ENCODE measurements at places on chromosomes 3 and 15. TPM values are rescaled to one million over a fixed set of nuclear protein-coding genes. Genes with fewer than 3 reads are reported as not detected.

CLDN16 gene
- 0.20 TPM for total RNA-seq

- no peak for DNase-seq
Measured at GRCh38 chr3:119013951-119014350, 20.7 kb downstream of the IGSF11 start.

- DNase-seq, result no peak
Measured at GRCh38 chr15:70414626-70415025, 316.9 kb upstream of the TLE3 start.

- no peak for DNase-seq
Measured at GRCh38 chr3:19901337-19901736, 32.7 kb downstream of the EFHB start.

DNA sequence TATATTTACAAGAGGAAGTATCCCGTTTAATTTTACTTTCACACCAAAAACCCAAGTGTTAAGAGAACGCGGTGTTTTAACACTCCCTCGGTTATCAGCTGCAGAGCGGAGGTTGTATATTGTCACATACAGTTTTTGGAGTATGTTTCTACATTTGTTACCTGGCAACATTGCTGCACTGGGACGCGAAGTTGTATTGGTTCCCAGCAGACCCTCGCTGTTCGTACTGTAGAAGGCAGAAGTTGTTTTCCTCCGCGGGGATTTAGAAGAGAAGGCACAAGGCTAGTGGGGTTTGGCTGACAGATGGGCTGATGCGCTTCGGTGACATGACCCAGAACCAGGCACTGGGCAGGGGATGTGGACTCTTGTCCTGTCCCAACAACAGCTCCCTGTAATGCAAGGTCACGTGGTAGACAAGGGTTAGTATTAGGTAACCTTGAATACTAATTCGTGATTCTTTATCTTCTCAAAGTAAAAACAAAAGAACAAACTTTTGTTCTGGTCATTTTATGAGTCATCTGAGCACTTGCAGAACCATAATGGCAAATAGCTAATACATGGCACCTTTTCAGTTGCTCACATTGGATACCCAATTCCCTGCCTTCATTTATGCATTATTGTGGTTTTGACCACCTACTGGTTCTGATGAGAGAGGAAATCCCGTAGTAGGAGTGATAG, 230.4 kb upstream of the BHLHE40 start:
- no peak for DNase-seq

CCDC174 gene
- total RNA-seq, result 14.7 TPM

- DNase-seq, result no peak
Measured at GRCh38 chr15:48678851-48679250, 33.3 kb upstream of the FBN1 start.

- no peak for DNase-seq
Measured at GRCh38 chr15:83848315-83849050, 194.6 kb downstream of the ADAMTSL3 start.

DNA sequence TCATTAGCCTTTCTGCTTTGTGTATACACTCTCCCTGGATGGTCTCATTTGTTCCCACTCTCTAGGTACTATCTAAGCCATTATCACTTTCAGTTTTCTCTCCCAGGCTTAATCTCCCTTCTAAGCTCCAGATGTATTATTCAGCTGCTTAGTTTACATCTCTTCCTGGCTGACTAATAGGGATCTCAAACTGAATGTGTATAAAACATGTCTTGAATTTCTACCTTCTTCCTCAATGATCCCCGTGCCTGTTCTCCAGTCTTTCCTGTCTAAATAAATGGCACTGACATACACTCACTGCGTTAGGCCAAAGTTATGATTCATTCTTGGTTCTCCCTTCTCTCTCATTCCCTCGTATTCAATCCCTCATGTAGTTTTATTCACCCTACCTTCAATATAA, 127.3 kb downstream of the NR2F2 start:
- DNase-seq, result no peak

- DNase-seq, result no peak
Measured at GRCh38 chr3:192244591-192244990, 482.8 kb downstream of the FGF12 start.

DNA sequence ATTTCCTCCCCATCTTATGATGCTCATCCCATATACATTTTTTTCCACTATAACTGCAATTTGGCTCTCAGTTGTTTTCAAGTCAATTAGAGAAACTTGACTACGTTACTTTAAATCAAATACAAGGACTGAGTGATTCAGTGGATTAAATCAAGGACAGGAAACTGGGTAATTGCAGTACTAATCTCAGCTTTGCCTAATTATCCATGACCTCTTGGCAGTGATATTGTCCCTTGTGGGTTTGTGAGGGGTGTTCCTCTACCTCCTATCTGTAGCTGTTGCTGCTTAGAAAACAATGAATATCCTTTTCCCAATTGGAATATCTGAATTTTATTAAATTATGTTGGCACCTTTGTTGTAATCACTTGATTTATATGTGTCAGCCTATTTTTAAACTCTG, 79.4 kb downstream of the ZPLD1 start:
- DNase-seq, result no peak

CLDN18 gene
- not detected for total RNA-seq

GRCh38 chr15:80558631-80559319, 136.3 kb upstream of the ABHD17C start:
- DNase-seq, result no peak

DNA sequence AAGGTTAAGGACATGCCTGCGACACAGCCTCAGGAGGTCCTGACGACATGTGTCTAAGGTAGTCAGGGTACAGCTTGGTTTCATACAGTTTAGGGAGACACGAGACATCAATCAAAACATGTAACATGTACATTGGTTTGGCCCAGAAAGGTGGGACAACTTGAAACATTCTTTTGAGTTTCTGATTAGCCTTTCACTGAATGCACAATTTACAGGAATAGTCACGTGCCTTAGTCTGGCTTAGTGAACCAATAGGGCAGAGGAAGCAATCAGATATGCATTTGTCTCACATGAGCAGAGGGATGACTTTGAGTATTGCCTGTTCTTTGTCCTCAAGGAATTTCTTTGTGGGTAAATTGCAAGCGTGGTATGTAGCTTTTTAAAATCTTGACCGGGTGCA, 24.5 kb upstream of the HDAC11 start:
- no peak for DNase-seq

- no peak for DNase-seq
Measured at GRCh38 chr3:38878646-38879045, 62.6 kb upstream of the SCN10A start.

- no peak for DNase-seq
Measured at GRCh38 chr3:194343561-194343893, 7.6 kb downstream of the CPN2 start.

DNAJC19 gene
- total RNA-seq, result 86.9 TPM

GRCh38 chr3:40645883-40646282, 121.1 kb downstream of the ZNF621 start:
- no peak for DNase-seq

TGM5 gene
- 1.7 TPM for total RNA-seq

DNA sequence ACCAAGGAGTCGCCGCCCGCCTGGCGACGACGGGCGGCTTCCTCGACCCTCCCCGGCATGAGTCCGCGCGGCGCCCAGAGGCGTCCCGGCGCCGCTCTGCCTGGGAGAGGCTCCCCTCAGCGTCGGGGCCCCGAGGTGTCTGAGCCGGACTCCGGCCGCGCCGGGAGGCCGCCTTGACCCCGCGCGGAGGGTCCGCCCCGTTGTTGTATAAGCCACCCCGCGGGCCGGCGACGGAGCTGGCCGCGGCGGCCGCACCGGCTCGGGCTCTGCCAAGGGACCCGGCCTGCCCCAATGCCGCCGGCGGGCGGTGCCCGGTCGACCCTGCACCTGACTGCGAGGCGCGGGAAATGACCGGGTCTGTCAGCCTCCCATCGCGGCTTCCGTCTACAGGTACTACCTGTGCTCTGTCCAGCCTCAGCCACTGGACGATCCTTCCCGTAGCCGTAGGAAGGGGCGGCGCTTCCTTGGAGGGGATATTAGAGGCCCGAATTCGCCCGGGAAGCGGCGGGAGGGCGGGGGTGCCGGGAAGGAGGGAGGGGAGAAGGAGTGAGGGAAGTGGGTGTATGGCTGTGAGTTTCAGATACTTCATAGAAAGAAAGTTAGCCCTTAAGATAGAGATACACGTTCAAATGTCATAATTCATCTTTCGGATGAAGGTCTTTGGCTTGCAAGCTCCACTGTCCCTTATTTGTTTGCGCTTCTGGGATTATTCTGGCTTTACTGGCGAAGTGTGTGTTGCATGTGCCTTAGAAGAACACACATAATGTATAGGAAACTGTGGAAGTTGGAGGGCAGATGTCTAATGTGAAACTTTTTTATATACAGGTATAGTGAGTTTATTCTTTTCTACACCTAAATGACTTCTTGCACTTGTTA, 620 bp downstream of the ABHD5 start:
- peak; percentile 84 for DNase-seq

DNA sequence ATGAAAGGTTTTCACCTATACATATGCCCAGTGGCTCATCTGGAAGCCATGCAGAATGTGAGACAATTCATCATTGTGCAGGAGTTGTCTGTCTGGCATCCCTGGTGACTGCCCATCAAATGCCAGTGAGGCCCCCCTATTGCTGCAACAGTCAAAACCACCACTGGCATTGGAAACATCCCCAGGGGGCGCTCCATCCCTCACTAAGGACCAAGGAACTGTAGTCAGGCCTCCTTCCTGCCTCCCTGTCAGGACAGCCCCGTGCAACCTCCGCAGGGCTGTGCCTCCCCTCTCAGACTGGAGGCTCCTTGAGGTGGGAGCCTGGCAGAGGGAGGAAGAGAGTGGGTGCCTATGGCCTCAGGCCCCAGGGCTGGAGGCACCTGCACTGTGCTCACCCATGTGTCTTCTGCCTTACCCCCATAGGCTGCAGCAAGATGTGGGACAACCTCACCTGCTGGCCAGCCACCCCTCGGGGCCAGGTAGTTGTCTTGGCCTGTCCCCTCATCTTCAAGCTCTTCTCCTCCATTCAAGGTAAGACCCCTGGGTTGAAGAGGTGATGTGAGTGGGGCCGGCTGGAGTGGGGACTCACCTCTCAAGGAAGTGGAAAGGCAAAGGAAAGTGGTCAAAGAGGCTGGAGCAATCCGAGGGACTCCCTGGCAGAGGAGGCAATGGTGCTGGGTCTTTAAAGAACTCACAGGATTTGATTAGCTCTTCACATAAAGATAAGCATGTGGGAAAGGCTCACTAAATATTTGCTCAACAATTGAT, 16.5 kb downstream of the VIPR1 start:
- no peak for DNase-seq

ITIH4 gene
- total RNA-seq, result 3.2 TPM

DGKG gene
- 9.8 TPM for total RNA-seq

GRCh38 chr3:72345980-72346379, 502.3 kb downstream of the SHQ1 start:
- no peak for DNase-seq

SEMA5B gene
- not detected for total RNA-seq

RAB11A gene
- total RNA-seq, result 186 TPM

GRCh38 chr3:148948913-148949657, 42.3 kb upstream of the GYG1 start:
- no peak for DNase-seq

DNA sequence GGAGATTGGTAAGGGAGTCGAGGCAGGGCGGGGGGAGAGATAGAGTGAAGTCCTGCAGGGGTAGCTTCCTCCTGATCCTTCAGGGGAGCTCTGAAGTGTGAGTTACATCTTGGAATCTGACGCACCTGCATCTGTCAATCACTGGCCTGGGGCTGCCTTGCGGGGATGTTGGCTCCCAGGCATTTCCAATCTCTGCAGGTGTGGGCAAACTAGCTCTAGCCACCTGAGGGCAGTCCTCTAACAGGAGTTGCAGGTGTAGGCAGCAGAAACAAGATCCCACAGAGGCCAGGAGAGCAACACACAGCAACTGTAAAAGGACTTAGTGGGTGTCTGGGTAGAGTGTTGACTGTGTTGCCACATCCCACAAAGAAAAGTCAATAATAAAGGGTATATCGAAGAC, 63.6 kb downstream of the ZNF621 start:
- DNase-seq, result no peak

IGDCC3 gene
- 0.22 TPM for total RNA-seq

DNA sequence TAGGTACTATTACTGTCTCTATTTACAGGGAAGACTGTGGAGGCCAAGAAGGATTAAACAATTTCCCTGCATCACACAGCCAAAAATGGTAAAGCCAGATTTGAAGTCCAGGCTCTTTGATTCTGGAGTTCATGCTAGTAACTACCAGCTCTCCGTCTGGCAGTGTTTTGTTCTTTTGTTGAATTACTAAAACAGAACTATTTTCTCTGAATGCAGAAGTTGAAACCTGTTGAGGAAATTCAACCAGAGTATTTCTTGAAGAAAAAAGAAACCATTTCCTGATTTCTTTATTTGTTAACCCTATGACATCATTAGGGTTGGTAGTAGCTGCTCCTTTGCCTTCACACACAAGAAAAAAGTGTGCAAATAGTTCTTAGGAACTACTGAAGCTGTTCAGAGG, 34.3 kb downstream of the CRTC3 start:
- DNase-seq, result no peak

- no peak for DNase-seq
Measured at GRCh38 chr15:92365084-92365483, 28.6 kb upstream of the ST8SIA2 start.

GRCh38 chr3:193389335-193389734, 10.8 kb upstream of the ATP13A5 start:
- DNase-seq, result no peak

SLC12A1 gene
- not detected for total RNA-seq

CNTN4 gene
- total RNA-seq, result not detected

Data from PC-9 (cell line).